ENCODE measurements at places on chromosomes 2 and 18.

DNA sequence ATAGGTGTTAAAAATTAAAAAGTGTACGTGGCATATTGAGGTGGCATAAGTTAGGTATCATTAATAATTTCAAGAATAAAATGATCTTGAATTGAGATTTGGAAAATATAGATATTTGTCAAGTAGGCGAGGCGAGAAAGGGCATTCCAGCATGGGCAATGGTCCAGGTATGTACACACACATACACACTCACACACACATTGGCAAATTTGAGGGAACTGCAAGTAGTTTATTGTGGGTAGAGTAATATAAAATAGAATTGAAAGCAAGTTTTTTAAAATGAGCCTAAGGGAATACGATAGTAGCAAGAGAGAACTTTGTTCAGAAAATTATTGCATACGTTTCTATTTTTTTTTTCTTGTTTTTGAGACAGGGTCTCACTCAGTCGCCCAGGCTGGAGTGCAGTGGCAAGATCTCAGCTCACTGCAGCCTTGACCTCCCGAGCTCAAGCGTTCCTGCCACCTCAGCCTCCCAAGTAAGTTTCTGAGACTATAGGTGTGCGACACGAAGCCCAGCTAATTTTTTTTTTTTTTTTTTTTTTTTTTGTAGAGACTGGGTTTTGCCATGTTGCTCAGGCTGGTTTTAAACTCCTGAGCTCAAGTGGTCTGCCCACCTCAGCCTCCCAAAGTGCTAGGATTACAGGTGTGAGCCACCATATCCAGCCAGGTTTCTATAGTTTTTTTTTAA, 96.7 kb upstream of the SLC39A10 start:
- no peak for DNase-seq

DNA sequence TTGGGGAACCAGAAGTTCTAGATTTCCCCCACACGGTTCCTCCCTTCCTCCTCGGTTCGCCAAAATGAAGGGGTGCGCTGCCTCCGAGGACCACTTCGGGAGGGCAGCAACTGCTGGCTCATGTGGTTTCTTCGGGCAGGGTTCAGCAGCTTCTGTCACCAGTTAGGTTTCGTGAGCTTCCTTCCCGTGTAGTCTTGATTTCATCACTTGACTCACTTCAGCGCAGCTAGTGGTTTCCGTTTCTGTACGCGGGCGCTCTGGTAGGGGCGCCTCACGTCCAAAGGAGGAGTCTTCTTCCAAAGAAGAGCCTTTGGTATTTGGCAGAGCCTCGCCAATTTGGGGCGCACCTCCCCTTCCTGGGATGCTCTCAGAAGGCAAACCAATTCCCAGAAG, 485 bp upstream of the GALNT3 start:
- peak; percentile 10 for DNase-seq

DNA sequence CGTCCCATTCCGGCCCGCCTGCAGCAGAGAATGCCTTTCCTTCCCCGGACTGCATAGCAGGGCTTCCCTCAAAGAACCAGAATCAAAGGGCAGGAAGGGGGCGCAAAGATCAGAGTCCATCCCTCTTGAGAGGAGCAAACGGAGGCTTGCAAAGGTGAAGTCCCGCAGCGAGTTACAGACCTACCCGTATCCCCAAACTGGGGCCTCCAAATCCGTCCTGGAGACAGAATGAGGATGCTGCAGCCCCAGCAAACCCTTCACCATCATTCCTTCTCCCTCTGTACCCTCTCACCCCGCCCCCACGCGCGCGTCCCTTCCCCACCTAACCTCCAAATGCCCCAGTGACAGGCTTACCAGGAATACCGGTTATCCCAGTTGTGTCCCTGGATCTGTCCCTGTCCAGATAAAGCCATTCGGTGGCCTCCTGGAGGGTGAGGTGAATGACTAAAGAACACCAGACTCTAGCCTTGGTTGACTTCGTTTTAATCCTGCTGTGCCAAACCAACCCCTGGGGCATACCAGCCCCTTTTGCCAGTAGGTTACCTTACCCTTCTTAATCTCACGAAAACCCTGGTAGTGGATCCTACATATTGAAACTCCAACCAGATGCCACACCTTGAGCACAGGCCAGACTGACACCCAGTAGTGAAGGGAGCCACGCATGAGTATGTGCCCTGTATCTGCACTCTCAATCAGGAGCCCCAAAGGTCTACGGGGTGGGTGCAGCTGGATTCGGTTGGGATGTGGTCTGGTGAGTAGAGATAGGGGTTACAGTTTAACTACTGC, 961 bp upstream of the SLC40A1 start:
- DNase-seq, result peak; percentile 12

DNA sequence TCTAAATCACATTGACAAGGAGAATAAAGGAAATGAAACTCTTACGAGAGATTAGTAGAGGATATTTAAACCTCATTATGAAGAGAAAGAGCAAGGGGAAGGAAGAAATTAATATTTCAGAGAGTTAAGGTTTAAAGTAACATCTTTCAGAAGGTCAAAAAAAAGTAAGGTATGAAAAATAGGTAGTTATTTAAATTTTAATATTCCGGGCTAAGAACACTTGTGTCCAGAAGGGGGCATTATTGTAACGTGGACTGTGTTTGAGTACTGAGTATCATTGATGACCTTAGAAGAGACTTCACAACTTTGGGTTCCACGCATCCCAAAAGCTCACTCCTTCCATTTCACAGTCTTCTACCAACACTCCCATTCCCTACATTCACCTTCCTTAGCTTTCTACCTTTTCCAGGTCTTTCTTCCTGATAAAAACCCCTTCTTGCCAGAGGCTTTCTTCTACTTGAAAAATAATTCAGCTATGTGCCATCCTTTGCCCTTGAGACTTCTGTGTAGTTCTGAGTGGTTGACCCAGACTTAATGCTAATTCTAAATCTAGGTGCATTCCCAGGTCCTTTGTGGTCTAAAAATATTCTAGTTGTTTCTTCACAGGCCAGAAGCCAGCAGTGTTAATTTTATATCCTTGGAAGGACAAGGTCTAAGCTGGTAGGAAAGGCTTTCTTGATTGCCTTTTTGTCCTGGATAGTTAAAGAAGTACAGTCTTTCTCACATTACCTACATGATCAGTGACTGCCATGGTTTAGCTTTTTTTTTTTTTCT, 16.5 kb downstream of the DYNC1I2 start:
- peak; percentile 12 for DNase-seq

DNA sequence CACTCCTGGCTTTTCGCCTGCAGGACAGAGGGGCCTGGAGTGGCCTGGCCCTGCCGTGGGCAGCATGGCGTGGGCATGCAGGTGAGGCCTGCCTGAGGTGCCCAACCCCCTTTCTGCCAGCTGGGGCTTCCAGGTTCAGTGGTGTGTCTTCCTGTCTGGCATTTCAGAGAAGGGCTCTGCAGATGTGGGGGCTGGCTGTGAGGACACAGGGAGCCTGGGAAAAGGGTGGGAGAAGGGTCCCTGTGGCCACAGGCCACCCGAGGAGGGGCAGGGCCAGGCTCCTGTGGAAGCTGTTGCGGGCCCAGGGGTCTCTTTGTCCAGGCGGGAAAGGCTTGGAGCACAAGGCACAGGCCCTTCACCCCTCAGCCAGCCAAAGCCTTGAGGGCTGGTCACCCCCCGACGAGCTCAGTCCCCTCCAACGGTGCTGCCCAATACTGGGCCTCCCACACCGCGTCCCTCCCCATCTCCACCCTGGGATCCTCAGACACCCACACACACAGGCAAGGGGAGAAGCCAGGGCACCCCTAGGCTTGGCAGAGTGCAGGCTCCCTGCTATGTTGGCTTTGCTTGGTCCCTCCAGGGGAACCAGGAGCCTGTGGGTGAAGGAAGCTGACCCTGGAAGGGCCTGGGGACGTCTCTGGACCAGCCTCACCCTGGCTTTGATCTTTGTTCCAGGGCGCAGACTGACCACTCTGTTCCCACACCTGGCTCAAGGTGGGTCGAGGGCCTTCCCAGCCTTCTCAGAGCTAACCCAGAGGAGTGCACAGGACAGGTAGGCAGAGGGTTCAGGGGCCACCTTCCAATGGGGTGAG, 3.7 kb upstream of the AQP12A start:
- DNase-seq, result no peak

DNA sequence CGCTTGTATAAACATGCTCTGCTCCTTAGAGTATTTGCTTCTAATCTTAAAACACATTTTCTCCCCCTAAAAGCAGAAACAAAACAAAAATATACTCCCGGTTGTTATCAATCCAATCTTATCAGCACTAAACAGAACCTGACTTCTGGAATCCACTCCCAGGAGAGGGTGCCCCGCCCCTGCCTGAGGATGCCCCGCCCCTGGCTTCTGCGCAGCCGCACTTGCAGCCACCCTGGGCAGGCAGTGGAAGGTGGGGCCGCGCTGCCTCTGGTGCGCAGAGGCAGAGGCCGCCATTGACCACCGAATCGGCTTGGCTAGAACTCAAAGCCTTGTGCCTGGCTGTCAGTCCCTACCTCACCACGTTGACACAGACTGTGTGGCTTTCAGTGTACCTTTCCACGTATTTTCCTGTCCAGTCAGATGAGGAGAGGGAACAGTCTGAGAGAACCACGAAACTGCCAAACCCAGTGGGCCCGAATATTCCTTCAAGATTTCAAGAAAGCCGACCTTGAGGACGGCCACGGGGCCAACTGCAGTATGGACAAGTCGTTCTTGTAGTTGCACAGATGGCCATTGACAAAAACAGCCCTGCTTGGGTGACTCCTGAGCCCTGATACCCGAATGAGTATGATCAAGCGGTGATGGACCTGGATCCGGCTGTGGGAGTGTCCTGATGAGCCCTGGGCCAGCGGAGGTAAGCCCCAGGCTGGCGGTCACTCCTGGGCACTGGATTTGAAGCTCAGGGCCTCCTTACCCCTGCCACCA, 46.2 kb upstream of the ARHGAP28 start:
- no peak for DNase-seq

DNA sequence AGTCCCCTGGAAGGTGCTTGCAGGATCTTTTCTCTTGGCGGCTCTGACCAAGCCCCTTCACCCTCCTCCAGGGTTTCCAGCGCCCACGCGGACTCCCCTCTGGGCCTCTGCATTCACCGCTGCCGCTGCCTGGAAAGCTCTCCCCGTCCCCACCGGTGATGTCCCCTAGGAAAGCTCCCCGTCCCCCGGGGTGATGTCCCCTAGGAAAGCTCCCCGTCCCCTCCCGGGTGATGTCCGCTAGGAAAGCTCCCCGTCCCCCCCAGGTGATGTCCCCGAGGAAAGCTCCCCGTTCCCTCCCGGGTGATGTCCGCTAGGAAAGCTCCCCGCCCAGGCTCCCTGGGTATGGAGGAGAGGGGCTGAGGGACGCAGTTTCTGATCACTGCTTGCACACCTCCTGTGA, 27.9 kb downstream of the ZAP70 start:
- no peak for DNase-seq

DNA sequence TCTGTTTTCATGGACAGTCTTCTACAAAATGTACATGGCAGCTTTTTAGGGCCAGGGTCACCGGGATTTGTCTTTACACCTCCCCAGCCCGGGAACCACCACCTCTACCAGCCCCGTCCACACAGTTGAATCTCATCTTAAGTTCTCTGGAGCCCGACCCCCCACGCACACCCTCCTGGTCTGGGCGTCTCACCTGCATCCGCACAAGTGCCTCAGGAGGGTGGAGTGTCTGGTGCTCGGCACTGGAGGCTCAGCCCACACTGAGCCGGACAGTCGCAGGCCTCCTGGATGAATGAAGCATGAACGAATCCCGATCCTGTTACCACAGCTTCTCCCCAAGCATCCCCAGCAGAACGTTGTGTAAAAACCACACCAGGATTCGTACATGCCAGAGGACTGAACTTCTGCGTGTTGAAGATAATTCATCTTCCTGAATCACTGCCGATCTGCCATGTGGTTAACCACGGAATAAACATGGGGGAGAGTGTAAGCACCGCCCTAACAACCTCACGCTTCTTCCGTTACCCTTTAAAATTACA, 162.0 kb downstream of the RTP5 start:
- DNase-seq, result peak; percentile 83

GRCh38 chr2:195842932-195843331, 185.9 kb downstream of the SLC39A10 start:
- no peak for DNase-seq

GRCh38 chr18:5984245-5984644, 88.9 kb upstream of the TMEM200C start:
- no peak for DNase-seq

DNA sequence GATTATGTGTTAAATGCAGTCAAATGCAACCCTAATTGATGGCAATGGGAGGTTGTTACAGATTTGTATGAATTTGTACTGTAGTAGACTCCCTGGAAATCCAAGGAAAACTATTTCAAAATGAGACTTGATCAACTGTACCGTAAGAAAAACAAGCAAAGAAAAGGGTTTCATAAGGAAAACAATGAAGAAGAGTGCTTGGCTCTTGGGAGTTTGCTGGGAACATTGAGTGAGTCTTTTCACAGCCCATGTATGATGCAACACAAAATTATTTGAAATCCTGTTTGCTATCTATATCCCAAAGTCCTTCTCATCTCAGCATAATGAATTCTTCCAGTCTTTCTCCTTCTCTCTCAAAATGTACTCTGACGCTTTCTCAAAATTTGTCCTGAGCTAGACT, 67.0 kb upstream of the OSR1 start:
- DNase-seq, result no peak

DNA sequence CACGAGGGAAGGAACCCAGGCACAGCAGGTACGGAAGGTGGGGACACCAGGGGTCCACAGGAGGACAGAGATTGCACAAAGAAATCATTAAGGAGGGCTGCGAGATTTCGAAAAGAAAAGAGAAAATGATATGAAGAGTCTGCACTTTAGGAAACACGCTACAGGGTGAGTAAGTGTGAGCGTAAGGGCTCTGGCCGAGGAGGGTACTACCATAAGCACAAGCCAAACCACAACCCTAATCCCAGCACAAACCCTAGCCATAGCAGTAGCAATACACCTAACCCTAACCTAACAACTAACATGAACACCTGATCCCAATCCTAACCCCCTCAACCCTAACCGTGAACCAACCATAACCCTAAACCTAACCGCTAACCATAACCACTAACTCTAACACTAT, 104.0 kb downstream of the ZNF516 start:
- DNase-seq, result no peak

- DNase-seq, result no peak
Measured at GRCh38 chr18:51074605-51075004, 44.6 kb downstream of the SMAD4 start.

DNA sequence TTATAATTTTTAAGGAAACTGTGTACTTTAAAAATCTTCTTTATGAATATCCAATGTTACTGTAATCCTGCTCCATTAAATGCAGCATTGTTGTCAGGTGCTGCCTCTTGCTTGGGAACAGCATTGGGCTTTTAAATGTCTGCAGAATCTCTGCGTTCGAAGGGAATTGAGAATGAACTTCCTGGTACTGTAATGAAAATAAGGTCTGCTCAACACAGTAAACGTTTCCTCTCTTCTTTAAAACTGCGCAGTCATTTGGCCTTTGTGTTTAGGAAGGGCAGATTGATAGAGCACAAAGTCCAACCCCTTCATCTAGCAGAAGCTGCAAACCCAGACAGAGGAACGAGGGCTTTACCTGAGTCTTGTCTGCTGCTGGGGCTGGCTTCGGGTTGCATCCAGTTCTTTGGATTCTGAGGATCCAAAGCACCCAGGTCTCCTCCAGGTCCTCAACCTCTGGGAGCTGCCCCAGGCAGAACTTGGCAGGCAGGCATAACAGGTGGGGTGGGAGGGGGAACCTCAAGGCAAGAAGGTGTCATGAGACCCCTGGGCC, 104.5 kb downstream of the UGGT1 start:
- no peak for DNase-seq

- DNase-seq, result no peak
Measured at GRCh38 chr2:109298851-109299250, 169.8 kb downstream of the SH3RF3 start.

GRCh38 chr2:9135822-9136558, 70.6 kb upstream of the ASAP2 start:
- peak; percentile 69 for DNase-seq
